ENCODE measurements at places on chromosomes 3 and 15. TPM values are rescaled to one million over a fixed set of nuclear protein-coding genes. Genes with fewer than 3 reads are reported as not detected.

Gene TGM4
- 0.15 TPM for total RNA-seq

Gene CFAP20DC
- total RNA-seq, result 2.5 TPM

Gene EXD1
- not detected for total RNA-seq

Gene SHC4
- 0.67 TPM for total RNA-seq

Gene FES
- total RNA-seq, result 20.0 TPM

Gene ALDH1A3
- total RNA-seq, result 16.0 TPM

Data from bronchus fibroblast of lung (primary cell).